Breast epithelium (tissue), 4 donors: ENCODE measurements at places on chromosomes 16 and 17.

- H3K27ac ChIP-seq = no peak overlapping the region
- H3K36me3 ChIP-seq = no peaks in the 10 kb centered on the region
- DNase-seq = no peak
Measured at GRCh38 chr17:2138318-2138717, 83.4 kb downstream of the HIC1 start.

DNA sequence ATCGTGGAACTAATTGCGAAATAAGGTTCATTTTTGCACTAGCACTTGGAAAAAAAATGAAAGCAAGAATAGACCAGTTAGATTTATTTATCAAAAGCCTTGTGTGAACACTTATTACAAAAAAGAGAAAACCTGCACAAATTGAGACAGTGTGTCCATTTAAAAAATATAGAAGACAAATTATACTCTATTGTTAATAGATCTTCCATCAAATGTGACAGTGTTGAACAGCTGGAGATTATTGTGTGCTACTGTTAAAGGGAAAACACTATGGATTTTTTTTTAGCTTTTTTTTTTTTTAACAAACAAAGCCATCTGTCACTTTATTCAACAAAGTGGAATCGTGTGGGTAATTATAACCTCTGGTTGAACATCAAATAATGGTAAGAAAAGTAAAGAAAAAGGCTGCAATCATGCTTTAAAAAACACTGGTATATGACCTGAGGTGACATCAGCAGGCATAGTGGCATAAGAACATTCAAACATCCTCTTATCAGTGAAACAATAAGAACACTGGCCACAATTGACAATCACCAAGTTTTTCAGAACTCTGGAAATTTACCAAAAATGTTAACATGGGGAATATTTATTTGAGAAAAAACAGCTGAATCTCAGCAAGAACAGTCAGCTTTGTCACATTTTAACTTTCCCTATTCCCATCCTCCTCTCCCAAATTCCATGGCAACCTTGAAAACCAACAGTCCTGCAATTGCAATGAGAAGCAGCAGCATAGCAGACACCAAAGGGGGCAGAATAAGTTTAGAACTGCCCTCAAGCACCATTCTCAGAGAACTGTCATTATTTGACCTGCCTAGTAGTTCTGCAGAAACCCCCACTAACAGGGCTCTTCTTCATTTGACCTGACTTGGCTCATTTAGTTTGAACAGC lies 442.3 kb upstream of the MON1B start:
- no peak overlapping the region for H3K27ac ChIP-seq
- no peaks in the 10 kb centered on the region for H3K27me3 ChIP-seq
- no peaks in the 10 kb centered on the region for H3K36me3 ChIP-seq
- H3K4me1 ChIP-seq = no peaks in the 10 kb centered on the region

DNA sequence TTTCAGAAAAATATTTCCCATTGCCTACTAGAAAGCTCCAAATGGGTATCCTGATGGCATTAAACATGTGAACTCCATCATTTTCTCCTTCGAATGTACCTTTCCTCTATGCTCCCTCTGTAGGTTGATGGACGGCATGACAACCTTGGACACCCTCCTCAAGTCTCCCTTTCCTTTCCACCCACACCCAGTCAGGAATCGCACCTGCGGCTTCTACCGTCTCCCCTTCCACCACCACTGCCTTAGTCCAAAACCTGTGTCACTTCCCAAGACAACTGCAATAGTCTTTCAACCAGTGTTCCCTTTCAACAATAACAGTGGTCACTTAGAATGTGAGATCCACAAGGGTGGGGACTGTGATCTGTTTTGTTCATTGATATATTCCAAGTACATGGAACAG lies 233.1 kb upstream of the AXIN2 start:
- H3K4me1 ChIP-seq = no peaks in the 10 kb centered on the region
- H3K36me3 ChIP-seq = no peaks in the 10 kb centered on the region
- H3K4me3 ChIP-seq = no peak overlapping the region
- no peak overlapping the region for H3K27ac ChIP-seq

GRCh38 chr17:55062921-55063320 lies 94.4 kb downstream of the STXBP4 start:
- H3K4me3 ChIP-seq = no peak overlapping the region
- H3K4me1 ChIP-seq = no peaks in the 10 kb centered on the region
- no peak overlapping the region for H3K27ac ChIP-seq
- DNase-seq = no peak
- no peaks in the 10 kb centered on the region for H3K27me3 ChIP-seq

GRCh38 chr16:4803898-4804762 lies 1.7 kb upstream of the ROGDI start:
- H3K36me3 ChIP-seq = no peaks in the 10 kb centered on the region
- H3K4me3 ChIP-seq = no peak overlapping the region
- DNase-seq = no peak
- H3K27ac ChIP-seq = no peak overlapping the region
- peaks cover 6% of the 10 kb centered on the region for H3K4me1 ChIP-seq

DNA sequence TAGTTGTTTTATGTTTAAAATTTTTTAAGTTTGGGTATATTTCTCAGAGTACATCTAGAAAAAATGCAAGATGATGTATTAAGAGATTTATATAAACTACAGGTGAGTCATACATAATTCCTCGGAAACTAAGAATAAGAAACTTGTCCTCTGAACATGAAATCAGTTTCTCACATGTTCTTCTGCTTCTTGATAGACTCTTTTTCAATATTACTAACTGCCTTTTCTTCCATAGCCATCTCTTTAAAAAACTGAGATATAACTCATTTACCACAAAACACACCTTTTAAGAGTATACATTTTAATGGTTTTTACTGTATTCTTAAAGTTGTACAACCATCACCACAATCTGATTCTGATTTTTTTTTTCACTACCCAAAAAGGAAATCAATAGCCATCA lies 238.4 kb upstream of the AXIN2 start:
- no peak overlapping the region for H3K27ac ChIP-seq
- H3K4me3 ChIP-seq = no peak overlapping the region
